GF-D8 (cell line): ENCODE measurements at places on chromosomes 16 and 17.

DNA sequence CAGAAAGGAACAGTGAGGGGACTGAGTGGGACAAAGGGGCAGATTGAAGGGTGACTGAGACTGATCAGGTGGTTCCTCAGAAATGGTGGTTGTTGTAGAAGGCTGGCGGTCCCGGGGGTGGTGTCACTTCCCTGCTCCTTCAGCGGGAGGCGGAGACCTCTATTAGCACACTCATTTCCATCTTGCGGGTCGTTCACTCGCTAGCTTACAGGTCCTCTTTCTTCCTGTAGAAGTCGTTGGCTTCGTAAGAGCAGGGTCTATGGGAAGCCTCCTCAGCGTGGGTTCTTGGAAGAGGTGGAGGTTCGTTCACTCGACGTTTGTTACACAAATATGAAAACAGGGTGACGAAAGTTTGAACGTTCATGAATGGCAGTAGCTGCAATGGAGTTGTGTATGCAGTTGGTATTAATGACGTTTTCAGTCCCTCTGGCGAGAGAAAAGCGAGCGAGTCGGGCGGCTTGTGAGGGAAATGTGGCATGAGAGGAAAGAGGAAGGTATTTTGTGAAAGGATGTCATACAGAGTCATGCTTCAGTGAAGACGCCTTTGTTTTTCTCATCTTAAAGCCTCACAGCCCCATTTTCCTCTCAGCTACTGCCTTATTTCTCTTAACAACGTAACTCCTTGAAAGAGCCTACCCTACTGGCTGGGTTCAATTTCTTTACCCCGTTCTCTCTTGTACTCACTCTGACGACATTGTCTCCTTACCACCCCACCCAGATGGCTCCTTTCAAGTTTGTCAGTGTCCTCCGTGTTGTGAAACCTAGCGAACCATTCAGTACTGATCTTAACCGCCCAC is 667 bp downstream of the EFCAB13 start:
- peak; percentile 83 for DNase-seq

- DNase-seq = no peak
Measured at GRCh38 chr17:36632916-36633771, 31.8 kb downstream of the MRM1 start.

DNA sequence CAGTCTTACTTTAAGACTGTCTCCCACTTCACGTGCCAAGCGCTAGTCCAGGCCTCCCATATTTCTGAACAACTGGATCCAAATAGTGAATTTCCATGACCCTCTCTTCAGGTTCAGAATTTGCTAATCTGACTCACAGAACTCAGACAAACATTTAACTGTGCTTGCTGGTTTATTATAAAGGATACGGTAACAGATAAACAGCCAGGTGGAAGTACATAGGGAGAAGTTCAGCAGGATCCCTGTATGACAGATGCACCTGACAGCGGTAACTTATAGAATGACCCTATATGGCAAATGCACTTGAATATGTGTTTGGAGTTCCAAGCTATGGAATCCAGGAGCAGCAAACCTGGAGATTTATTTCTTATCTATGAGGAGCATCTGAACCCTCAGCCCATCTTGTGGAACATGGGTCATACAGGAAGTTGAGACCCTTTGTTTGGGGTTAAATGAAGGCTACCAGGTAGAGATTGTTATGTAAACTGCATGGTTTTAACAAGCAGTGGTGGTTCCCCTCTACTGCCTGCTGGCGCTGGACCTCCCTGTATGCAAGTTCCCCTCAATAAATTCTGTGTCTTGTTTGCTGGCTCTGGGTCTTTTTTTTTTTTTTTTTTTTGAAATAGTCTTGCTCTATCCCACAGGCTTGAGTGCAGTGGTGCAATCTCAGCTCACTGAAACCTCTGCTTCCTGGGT is 622.6 kb downstream of the KCNJ2 start:
- DNase-seq = no peak

DNA sequence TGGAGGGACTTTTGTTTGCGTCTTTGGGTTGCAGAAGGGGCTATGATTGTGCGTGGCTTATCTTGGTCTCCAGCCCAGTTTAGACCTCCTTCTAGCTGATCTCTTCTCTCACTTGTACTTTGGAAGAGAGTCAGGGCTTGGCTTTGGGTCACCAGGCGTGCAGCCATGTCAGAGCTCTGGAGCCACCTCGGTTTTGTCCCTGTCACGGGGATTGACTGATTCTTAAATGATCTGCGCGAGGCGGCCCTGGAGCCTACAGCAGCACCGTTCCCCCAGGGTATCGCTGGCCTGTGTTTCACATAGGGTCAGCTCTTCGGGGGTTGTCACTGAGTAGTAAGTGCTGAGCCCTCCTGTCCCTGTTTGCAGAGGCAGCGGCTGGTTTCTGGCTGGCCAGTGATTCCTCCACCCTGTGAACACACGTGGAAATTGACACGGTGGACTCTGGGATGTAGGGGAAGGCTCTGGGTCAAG is 209.8 kb upstream of the CHMP6 start:
- no peak for DNase-seq

DNA sequence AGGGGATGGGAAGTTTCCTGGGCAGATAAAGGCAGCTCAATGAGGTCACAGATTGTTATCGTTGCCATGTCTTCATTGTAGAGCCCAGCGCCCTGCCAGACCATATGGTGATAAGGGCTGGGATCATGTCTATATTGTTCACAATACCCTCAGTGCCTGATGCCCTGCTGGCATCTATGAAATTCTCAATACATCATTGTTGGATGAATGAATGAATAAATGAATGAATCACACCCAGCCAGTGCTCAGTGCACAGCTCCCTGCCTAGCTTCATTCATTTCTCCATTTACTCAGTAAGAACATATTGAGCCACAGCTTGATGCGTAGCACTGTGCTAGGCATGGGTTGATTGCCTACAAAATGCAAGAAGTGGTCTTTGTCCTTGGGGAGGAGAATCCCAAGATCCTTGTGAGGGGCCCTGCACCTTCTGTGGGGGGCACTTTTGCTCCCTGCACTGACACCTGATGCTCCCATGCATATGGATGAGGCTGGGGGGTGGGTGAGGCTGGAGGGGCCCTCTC is 29.7 kb downstream of the MRC2 start:
- DNase-seq = no peak

- DNase-seq = no peak
Measured at GRCh38 chr16:56898847-56899246, 33.1 kb upstream of the HERPUD1 start.

DNA sequence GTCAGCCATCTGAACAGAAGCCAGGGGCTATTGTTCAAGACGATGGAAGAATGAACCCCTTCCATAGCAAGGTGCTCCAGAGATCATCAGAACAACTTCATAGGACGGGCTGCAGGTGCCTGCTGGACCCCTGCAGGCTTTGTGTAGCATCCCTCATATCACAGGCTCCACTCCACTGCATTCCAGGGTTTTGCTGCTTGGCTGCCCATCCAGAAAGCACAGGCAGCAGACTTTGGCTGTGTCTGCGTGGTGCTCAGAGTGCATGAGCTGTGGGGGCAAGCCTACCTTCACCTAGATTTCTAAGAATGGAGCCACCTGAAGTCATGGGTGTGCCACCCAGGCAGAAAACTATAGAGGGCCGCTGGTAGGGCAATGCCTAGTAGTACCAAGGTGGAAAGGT is 93.9 kb upstream of the NLRP1 start:
- DNase-seq = no peak

DNA sequence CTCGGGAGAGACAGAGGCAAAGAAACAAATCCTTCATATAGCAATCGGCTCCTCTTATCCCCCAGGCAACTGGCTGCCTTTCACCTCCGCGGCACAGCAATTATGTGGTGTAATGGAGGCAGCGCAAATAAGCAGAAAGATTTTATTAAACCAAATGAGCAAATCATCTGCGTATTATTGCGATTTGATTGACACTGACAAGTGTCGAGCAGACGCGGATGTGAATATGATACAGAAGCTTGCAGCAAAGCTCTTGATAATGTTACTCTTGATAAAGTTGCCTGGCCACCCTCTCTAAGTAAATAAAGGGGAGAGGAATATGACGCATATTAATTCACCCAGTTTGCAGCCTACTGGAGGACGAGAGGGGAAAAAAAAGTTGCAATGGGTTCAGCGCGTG is 26.5 kb upstream of the AKTIP start:
- DNase-seq = no peak

DNA sequence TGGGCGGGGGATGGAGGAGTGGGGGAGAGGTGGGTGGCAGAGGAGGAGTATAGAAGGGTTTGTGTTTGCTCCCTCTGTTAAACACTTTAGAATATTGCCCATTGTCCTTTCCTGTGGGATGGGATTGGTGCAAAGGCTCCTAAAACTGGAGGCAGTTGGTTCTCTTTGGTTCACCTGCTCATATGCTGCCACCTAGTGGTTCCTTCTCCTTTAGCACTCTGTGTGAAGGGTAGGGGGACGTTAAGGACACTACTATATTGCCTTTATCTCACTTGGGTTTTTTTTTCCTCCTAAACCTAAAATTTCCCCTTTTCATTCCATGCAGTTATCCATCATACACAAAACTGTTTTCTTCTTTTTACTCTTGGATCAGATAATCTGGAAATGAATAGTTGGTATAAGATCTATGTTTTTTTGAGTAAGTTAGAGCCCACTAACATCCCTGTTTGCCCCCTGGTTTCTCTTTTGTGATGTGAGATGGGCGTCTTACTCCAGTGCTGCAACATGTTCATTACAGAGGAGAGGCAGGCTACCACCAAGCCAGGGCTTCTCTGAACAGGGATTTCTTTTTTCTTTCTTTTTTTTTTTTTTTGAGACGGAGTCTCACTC is 23.8 kb downstream of the SNX11 start:
- DNase-seq = no peak

- no peak for DNase-seq
Measured at GRCh38 chr16:57866529-57866918, 64.2 kb upstream of the KIFC3 start.

DNA sequence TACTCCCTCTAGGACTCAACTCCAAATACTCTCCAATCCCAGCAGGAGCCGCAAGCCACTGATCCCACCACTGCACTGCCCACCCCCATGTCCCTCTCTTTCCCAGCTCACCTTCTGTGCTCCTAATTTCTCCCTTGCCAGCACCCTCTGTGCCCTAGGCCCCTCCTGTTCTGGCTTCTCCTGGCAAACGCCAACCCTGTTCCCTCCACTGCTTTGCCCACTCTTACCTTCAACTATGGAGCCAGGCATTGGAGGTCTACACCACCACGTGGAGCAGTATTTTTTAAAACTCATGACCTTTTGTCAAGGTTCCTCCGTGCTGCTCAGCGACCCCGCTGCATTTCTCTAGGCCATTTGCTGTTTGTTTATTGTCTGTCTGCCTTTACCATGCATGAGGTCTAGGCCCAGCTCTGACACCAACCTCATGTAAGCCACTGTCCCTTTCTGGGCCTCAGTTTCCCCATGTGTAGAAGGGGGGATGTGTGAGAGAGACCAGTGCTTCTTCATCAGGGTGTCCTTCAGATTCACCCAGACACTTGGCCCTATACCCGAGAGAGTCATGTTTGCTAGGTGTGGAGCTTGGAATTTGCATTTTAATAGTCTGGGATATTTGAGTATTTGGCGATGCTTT is 4.6 kb downstream of the CCDC102A start:
- no peak for DNase-seq

DNA sequence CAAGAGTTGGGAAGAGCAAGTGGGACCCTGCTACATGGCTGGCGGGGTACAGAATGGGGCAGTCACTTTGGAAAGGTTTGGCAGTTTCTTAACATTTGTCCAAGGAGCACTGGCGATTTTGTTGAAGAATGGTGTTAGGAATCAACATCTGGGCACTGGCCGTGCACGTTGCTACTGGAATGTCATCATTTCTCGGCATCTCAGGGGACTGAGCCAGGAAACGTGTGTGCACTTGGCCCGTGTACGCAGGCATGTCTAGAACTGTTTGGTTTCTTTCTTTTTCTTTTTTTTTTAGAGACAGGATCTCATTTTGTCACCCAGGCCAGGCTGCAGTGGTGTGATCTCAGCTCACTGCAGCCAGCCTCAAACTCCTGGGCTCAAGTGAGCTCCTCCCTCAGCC is 17.3 kb upstream of the FOXK2 start:
- no peak for DNase-seq

- DNase-seq = no peak
Measured at GRCh38 chr16:1182316-1182671, 29.4 kb downstream of the CACNA1H start.

- no peak for DNase-seq
Measured at GRCh38 chr17:2975469-2975958, 87.9 kb downstream of the OR1D5 start.

- DNase-seq = no peak
Measured at GRCh38 chr16:24729951-24730815, 732 bp downstream of the TNRC6A start.

DNA sequence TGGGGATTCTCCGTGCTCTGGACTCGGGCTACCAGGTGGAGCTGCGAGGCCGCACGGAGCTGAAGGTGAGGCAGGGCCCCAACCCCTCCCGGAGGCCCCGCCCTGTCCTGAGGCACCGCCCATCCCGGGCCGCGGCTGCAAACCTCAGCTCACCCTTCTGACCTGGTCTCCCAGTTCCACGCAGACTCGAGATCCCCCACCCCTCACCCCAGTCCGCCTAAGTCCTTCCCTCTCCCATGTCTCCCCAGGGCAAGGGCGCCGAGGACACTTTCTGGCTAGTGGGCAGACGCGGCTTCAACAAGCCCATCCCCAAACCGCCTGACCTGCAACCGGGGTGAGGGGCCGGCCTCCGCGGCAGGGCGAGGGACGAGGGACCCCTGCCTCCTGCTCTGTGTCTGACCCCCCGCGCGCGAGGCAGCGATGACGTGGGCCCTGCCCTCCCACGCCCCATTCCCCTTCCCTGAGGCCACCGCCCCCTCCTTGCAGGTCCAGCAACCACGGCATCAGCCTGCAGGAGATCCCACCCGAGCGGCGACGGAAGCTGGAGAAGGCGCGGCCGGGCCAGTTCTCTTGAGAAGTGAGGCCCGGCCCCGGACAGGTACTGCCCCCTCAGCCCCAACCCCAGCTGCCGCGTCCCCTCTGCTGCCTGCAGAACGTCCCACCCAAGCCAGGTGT is 13.7 kb downstream of the GUCY2D start:
- DNase-seq = no peak

DNA sequence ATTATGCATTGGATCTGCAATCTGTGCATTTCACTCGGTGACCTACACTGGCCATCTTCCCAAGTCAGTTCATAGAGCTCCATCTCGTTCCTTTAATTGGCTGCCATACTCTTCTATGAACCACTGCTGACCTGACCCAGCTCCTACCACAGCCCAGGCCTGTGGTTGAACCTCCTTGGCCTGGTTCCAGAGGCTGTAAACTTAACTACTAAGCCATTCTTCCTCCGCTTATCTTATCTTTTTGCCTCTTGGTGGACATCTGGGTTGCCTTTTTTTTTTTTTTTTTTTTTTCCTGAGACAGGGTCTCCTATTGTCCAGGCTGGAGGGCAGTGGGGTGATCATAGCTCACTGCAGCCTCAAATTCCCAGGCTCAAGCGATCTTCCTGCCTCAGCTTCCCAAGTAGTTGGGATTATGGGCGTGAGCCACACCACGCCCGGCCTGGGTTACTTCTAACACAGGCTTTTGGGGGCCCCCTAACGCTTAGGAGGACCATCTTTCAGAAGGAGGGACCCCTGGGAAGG is 18.3 kb downstream of the COQ7 start:
- DNase-seq = peak; percentile 42

- no peak for DNase-seq
Measured at GRCh38 chr16:50531359-50531758, 16.8 kb upstream of the NKD1 start.

GRCh38 chr16:733382-734207 is 6.7 kb downstream of the HAGHL start:
- no peak for DNase-seq
